ENCODE measurements at places on chromosomes 4 and X.

DNA sequence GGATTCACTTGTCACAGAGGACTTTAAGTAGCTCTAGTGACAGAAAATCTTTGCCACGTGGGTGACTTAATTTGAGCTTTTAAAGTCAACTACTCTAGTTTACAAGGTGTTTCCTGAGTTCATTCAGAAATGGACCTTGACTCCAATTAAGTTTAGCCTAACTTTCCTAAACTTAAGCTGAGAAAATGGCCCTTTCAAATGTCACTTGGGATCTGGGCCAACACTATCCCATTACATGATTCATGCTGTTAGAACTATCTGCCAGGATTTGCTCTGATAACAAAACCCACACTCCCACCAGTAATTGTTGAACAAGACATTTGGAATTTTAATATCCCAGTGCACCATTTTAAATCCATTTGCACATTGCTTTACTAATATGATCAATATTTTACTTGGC is 40.8 kb downstream of the C4orf46 start:
- DNase-seq = no peak

DNA sequence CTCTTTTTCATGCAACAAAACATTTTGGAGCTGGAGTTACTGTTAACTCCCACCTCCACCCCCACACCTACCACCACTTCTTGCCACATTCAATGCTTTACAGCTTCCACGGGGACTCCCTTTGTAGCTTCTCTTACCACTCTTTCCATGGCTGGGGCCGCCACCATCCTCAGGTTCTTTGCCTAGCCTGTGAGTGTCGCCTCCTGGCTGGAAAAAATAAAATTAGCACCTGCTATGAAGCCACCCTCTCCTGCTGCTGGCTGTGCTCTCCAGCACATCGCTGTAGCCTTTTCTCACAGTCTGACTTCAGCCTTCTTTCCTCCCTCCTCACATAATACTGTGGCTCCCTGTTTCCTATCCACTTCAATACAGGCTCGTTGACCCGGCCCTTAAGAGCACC is 114.4 kb downstream of the FRAS1 start:
- no peak for DNase-seq

GRCh38 chrX:45258731-45259402 is 58.2 kb upstream of the DIPK2B start:
- DNase-seq = no peak

GRCh38 chrX:118904218-118904617 is 70.2 kb upstream of the LONRF3 start:
- no peak for DNase-seq

GRCh38 chr4:98638661-98639060 is 19.8 kb downstream of the TSPAN5 start:
- no peak for DNase-seq

DNA sequence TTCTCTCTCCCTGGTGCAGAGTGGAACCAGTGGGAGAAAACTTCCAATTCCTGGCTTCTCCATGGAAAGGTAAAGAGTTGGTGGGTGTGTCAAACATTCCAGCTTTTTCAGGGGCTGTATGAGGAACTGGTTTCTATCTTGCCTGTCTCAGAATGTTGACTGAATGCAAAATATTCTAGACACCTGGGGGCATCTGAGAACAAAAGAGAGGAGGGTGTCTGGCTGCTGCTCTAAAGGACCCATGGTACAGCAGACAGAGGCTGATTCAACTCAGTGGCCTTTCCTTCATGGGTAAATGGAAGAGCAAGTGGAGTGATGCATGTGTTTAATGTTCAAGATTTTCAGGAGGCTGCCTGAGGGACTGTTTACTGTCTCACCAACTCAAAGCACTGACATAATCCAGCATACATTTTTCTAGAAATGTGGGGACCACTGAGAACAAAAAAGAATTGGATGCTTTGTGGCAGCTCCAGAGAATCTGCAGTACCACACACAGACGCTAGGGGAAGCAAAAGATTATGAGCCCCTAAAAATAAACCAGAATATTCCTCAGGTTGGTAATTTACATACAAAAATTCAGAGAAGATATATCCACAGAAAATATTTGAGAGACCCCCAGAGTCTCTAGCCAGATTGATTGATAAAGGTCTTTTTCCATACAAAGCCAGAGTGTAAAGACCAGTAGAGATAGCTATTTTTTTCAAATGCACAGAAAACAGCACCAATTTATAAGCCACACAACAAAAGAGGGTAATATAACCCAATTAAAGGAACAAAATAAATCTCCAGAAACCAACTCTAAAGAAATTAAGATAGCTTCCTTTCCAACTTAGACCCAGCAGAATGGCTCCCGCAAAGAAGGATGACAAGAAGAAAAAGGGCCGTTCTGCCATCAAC is 48.0 kb upstream of the STARD8 start:
- no peak for DNase-seq

Measured in activated CD4-positive, alpha-beta T cell treated with anti-CD3 and anti-CD28 coated beads, Interleukin-2, amount 10 ng/mL, durations not matched to agents 7 days and 5 days (primary cell).